ENCODE measurements at places on chromosomes 6 and 20. TPM values are rescaled to one million over a fixed set of nuclear protein-coding genes. Genes with fewer than 3 reads are reported as not detected.

The FAM209B gene
- total RNA-seq: 0.48 TPM

The SDC4 gene
- 119 TPM for total RNA-seq

The SIRPD gene
- not detected for total RNA-seq

The CPXM1 gene
- total RNA-seq: not detected

The ARMC12 gene
- 0.48 TPM for total RNA-seq

The BTN1A1 gene
- 0.03 TPM for total RNA-seq

The ECT2L gene
- total RNA-seq: not detected

The BMP6 gene
- 19.1 TPM for total RNA-seq

The SLC2A4RG gene
- total RNA-seq: 97.3 TPM

The ADAM33 gene
- total RNA-seq: 0.03 TPM

The PLEKHG1 gene
- 0.38 TPM for total RNA-seq

The SOX4 gene
- total RNA-seq: 11.8 TPM

The FOXC1 gene
- total RNA-seq: 9.5 TPM

The RFX6 gene
- total RNA-seq: not detected

The SLC22A7 gene
- not detected for total RNA-seq

The GRM1 gene
- total RNA-seq: not detected

The SYS1 gene
- total RNA-seq: 35.6 TPM

The BACH2 gene
- total RNA-seq: 0.70 TPM

The OLIG3 gene
- not detected for total RNA-seq

The FLRT3 gene
- total RNA-seq: 2.2 TPM

The TSPO2 gene
- not detected for total RNA-seq

The GRIK2 gene
- total RNA-seq: 0.34 TPM

The OPRM1 gene
- not detected for total RNA-seq
